ENCODE measurements at places on chromosomes 3 and 15. TPM values are rescaled to one million over a fixed set of nuclear protein-coding genes. Genes with fewer than 3 reads are reported as not detected.

The BNIP2 gene
- total RNA-seq: 159 TPM

The CHRM5 gene
- not detected for total RNA-seq

The CIP2A gene
- total RNA-seq: 7.0 TPM

The CELF6 gene
- not detected for total RNA-seq
